Fibroblast of skin of back (primary cell): ENCODE measurements at places on chromosomes 12 and 14.
A peak's percentile ranks its signal among the peaks of the same experiment; 100 is the strongest.

- no peak for DNase-seq
Observed at GRCh38 chr12:5453466-5453865, 21.6 kb downstream of the NTF3 start.

DNA sequence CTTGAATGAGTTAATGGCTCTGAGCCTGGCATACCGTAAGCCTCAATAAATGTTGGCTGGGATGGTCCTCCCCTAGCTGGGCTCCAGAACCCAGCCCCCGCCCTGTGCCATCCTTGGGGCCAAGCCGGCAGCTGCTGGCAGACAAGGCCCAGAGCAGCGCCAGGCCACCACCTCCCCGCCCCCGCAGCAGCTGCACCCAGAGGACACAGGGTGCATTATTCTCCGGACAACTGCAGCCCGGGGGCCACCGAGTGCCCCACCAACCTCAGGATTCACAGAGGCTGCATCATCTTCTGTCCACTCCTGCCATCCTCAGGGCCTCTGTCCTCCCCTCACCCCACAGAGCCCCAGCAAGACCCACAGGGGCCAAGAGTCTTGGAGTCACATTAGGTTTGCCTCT is 92.7 kb downstream of the NCOR2 start:
- no peak for DNase-seq

- DNase-seq = peak; percentile 63
Observed at GRCh38 chr12:49903700-49904423, at the start of gene FAIM2. Gene FAIM2 (minus strand): TSS chr12:49903900. CDS start chr12:49903792, 108 bp downstream.

DNA sequence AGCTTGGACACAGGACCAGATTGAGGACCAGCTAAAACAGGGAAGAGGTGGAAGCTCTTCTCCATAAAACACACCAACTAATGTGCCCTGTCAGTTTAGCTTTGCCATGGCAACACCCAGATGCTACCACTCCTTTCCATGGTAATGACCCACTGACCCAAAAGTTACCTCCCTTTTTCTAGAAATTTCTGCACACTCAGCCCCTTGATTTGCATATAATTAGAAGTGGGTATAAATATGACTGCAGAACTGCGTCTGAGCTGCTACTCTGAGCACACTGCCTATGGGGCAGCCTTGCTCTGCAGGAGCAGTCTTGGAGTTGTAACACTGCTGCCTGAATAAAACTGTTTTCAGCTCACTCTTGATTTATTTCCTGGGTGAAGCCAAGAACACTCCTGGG is 3.2 kb upstream of the TDG start:
- DNase-seq = no peak

GRCh38 chr14:40413136-40413535 is 980.9 kb upstream of the FBXO33 start:
- no peak for DNase-seq

DNA sequence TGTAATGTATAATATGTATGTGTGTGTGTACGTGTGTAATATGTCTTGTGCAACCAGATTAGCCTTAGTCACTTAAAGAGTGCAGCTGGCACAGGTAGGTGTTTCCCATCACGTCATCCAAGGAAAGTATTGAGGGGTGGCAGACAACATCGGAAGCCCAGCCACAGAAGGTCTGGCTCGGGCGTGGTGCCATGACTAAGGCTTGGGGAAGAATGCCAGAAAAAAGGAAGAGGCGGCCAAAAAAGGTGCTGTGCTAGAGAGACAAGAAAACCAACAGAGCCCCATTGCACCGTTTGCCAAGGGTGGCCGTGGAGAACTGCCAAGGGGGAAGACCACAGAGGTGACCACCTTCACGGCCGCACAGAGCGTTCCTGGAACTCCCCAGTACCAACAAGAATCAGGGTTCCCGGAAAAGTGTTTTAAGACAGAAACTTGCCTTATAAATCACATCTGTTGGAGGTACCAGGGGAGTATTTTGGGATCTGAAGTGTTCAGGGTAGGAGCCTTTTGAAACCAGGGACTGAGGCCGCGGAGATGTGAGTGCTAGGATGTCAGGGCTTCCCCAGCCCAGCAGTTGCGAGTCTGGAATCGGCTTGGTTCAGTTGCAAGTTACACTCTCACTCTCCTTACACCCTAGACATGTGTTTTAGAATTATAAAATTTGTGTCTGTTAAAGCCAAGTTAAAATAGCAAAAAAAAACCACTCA is 131.2 kb upstream of the DYRK2 start:
- peak; percentile 7 for DNase-seq
